Stimulated activated CD8-positive, alpha-beta memory T cell treated with anti-CD3 and anti-CD28 coated beads, Interleukin-4, amount 100 ng/mL, for 24 hours (primary cell): ENCODE measurements at places on chromosomes 4 and X.

- DNase-seq = no peak
Observed at GRCh38 chrX:143378851-143379250, 138.4 kb downstream of the SPANXN3 start.

GRCh38 chr4:7002336-7002735 lies 40.8 kb upstream of the TADA2B start:
- no peak for DNase-seq

GRCh38 chr4:122959981-122960610 lies 37.7 kb upstream of the NUDT6 start:
- DNase-seq = no peak

DNA sequence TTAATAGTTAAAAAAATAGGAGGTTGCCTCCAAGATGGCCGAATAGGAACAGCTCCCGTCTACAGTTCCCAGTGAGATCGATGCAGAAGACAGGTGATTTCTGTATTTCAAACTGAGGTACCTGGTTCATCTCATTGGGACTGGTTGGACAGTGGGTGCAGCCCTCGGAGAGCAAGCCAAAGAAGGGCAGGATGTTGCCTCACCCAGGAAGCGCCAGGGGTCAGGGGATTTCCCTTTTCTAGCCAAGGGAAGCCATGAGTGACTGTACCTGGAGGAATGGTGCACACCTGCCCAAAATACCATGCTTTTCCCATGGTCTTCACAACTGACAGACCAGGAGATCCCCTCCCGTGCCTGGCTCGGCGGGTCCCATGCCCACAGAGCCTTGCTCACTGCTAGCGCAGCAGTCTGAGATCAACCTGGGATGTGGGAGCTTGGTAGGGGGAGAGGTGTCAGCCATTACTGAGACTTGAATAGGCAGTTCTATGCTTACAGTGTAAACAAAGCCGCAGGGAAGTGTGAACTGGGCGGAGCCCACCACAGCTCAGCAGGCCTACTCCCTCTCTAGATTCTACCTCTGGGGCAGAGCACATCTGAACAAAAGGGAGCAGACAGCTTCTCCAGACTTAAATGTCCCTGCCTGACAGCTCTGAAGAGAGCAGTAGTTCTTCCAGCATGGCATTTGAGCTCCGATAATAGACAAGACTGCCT lies 47.5 kb downstream of the PPA2 start:
- DNase-seq = no peak

DNA sequence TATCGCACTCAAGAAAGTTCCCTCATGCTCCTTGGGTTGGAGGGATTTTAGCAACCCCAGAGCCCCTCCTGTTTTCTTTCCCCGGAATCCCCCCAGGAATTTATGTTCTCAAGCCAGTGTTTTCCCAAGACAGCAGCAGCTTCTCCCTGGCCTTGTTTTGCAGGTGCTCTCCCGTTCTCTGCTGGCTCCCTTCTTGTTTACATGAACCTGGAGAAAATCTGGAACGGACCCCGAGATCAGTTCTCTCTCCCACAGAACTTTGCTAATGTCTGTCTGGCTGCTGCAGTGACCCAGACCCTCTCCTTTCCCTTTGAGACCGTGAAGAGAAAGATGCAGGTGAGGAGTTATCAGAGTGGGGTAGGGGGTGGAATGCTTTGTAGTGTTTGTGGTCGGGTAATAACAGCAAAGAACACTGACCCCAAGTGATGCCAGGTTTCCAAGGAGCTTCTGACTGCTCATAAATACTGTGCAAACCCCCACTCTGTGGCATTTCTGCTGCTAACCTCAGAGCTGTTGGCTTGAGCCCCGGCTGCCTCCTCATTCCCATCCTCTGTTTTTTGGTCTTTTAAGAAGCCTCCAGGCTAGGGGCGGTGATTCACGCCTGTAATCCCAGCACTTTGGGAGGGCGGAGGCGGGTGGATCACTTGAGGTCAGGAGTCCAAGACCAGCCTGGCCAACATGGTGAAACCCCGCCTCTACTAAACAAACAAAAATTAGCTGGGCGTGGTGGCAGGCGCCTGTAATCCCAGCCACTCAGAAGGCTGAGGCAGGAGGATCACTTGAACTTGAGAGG lies 11.1 kb downstream of the SLC25A43 start:
- no peak for DNase-seq

GRCh38 chr4:71004281-71004851 lies 10.9 kb downstream of the DCK start:
- peak; percentile 31 for DNase-seq

DNA sequence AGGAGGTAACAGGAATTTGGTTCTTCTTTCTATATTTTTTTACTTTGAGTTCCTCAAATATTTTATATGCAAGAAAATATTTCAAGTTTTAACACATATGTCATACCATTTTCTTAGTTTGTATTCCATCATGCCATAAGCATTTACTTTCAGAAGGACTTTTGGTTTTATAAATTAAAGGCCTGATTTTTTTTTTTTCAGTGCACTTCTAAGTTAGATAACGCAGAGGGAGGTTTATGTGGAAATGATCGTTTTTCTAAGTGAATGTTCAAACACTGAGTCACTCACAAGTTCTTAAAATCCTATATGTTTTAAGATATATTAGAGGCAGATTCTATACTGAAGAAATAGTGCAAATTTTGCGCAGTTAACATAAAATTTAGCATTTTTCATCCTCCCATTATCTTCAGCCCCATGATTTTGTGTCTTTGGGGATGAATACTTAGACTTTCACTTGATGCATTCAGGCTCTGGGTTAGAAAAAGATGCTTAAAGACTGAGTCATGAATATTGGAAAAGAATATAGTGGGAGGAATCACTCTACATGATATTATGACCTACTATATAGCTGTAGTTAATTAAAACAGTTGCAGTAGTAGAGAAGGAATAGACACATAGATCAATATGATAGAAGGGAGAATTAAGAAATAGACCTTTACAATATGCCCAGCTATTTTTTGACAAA lies 54.9 kb downstream of the COL4A5 start:
- no peak for DNase-seq

GRCh38 chr4:91681544-91681943 lies 622.2 kb upstream of the GRID2 start:
- DNase-seq = no peak

DNA sequence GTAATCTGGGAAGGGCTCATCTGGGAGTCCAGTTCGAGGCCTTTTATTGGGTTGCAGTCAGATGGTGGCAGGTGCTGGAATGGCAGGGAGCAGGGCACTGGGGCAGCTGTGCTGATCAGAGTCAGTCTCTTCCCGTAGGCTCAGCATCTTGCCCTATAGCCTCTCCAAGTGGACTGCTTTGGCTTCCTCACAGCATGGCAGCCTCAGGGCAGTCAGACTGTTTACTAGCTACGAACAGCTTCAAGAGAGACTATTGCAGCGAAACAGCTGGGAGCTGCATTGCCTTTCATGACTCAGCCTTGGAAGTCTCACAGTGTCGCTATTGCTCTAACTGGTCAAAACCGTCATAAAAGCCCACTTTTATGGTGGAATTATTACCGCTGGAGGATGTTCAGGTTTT lies 26.8 kb upstream of the DUSP21 start:
- no peak for DNase-seq

DNA sequence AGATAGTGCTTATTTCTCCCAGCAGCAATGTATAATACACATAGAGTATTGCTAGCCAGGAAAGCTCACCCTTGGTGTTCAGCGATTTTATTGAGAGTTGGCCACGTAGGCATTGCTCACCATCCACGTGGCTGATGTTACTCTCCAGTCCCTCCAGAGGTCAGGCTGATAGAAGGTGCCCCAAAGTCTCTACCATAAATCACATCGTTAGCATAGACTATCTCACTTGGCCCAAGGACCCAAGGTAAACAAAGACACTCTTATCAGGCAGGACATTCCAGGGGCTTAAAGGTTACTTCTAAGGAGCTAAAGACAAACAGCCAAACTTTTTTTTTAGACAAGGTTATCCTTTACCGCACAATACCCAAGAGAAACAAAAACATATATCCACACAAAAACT lies 30.3 kb upstream of the RGN start:
- DNase-seq = no peak

GRCh38 chr4:94714365-94715160 lies 43.2 kb upstream of the BMPR1B start:
- DNase-seq = no peak

GRCh38 chr4:104906276-104906675 lies 240.4 kb upstream of the TET2 start:
- no peak for DNase-seq

DNA sequence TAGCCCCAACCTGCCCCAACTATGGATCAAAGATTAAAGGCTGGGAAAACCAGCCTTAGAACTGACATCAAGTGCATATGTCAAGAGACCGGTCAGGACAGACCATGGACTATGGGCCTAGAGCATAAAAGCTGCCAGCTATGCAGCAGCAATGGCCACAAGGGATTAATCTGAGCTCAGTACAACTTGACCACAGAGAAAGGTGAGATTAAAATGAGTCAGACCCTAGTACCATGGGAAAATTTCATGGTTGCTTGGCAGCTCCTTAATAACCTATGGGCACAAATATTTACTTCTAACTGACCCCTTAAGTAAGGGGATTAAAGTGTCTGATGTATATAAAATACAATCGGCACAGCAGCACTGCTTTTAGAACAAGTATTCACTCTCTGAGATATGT lies 54.4 kb downstream of the CBR4 start:
- DNase-seq = no peak
